Dermis blood vessel endothelial cell (primary cell): ENCODE measurements at places on chromosomes 12 and 14. TPM values are rescaled to one million over a fixed set of nuclear protein-coding genes. Genes with fewer than 3 reads are reported as not detected.
A peak's percentile ranks its signal among the peaks of the same experiment; 100 is the strongest.

DNA sequence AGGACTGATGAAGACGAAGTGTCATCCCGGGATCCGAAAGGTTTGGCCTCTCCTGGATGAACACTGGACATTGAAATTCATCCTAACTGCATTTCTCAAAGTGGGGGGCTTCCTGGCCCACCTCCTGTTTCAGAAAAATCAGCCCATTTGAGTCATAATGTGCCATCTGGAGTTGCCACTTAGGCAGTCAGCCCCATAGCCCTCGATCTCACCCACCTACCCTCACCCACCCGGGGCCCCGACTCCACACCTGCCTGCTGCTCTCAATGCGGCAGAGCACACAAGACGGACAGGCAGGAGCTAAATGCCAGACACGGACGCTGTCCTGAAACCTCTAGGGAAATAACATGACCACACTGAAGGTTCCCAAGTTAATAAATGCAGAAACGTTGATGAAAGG is 12.6 kb downstream of the DLK1 start:
- no peak for DNase-seq

Gene APOLD1
- total RNA-seq, result 35.6 and 63.8 TPM in 2 replicates

GRCh38 chr12:68190301-68190700 is 30.8 kb upstream of the IFNG start:
- no peak for DNase-seq

DNA sequence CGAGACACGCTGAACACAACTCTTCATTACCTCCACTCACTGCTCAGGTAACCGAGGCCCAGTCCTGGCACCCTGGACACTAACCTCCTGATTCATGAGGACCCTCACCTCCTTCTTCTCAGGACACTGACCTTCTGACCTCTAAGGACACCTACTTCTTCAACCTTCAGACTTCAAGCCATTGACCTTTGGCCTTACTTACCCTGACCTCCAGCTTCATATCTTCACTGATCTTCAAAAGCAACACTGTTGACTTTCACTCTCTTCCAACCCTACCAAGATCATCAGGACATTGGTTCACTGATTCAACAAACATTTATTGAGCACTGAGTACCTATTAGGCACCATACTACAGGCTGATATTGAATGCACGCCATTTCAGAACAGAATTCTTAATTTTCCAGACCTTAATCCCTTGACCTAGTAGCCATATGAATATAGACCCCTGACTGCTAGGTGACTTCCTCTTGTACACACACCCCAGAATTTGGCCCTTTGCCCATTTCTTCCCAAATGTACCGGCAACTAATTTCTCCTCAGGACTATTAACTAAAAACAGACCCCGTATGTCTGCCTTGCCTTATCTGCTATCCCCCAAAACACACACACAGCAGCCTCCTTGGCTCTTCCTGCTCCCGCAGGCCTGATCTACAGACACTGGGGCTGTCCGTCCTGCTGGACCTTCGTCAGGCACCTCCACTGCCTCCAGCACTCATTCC is 5.8 kb downstream of the ARHGEF40 start:
- no peak for DNase-seq

Gene NEMF
- total RNA-seq, result 72.0 and 74.0 TPM in 2 replicates

Gene LALBA
- not detected in 2 replicates for total RNA-seq

GRCh38 chr14:61766151-61766550 is 3.9 kb downstream of the SNAPC1 start:
- peak; percentile 28 for DNase-seq

Gene ANKS1B
- total RNA-seq, result not detected in 2 replicates

GRCh38 chr12:110343736-110344555 is 59.6 kb downstream of the ANAPC7 start:
- DNase-seq, result peak; percentile 16

DNA sequence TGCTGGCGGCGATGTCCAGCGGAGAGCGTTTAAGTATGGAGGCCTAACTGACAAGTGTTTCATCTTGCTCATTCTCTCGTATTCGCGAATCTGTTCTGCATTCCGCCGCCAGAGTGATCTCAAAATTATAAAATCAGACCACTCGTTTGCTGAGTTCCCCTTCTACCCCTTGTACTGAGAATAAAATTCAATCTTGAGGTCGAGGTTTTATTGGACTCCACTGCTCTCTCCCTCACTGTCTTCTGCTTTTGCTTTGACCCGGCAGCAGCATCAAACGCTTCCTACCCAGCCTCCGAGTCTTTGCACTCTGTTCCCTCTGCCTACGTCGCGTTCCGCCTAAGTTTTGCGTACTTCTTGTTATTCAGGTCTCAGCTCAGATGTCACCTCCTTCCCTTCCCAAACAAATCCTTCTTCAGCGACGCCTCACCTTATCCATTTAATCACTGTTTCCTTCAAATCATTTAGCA is 462 bp downstream of the KNTC1 start:
- DNase-seq, result peak; percentile 68

GRCh38 chr12:52667509-52667908 is 12.7 kb downstream of the KRT1 start:
- DNase-seq, result no peak

Gene ZBTB25
- total RNA-seq, result 3.4 and 4.1 TPM in 2 replicates

- DNase-seq, result no peak
Measured at GRCh38 chr12:113106361-113106760, 29.2 kb downstream of the RASAL1 start.

DNA sequence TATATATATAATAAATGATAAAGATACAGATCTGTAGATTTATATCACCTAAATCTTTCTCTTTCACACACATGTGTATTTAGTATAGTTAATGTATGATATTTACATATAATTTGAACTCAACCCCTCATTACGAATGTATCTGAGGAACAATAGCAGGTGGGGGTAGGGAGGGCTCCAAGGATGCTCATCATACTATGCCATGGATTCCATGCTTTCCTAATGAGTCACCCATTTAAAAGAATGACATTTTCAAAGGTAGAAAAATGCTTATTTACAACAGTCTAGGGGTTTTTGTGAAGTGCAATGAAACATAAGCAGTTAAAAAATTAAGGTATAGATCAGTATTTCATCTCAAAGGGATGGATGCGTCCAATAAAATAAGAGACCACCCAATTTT is 181.6 kb downstream of the SOX5 start:
- no peak for DNase-seq

GRCh38 chr12:120468325-120468820 is 1.2 kb downstream of the SRSF9 start:
- DNase-seq, result peak; percentile 69

DNA sequence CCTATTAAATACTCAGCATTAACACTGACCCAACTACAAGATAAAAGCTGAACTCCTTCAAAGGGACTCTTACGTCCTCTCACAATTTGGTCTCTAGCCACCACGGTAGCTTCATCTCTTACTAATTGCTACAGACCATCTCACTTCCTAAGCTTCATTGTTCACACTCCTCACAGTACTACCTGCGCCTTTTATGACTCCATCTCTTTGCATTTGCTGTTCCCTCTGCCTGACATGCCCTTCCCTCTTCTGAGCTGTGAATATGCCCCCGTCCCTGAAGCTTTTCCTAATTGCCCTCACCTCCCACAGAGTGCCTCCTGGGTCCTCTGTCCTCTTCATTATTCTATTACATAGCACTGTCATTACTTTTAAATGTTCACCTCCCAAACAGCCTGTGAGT is 2.5 kb downstream of the EEA1 start:
- peak; percentile 7 for DNase-seq

Gene GPR84
- total RNA-seq, result under 0.01 and 0.05 TPM in 2 replicates

GRCh38 chr14:81638656-81639280 is 105.1 kb upstream of the SEL1L start:
- DNase-seq, result no peak

Gene GUCY2C
- not detected in 2 replicates for total RNA-seq

Gene SYCP3
- 0.05 TPM in 1 of 2 replicates, not detected in the other for total RNA-seq

- peak; percentile 43 for DNase-seq
Measured at GRCh38 chr12:48000878-48001504, 3.3 kb downstream of the COL2A1 start.

- peak; percentile 82 for DNase-seq
Measured at GRCh38 chr12:25958428-25959070, at the start of gene RASSF8. RASSF8 (plus strand) TSS chr12:25958682; CDS start chr12:26055344, 96,662 bp downstream.

Gene KLRG1
- 0.68 and 0.70 TPM in 2 replicates for total RNA-seq

DNA sequence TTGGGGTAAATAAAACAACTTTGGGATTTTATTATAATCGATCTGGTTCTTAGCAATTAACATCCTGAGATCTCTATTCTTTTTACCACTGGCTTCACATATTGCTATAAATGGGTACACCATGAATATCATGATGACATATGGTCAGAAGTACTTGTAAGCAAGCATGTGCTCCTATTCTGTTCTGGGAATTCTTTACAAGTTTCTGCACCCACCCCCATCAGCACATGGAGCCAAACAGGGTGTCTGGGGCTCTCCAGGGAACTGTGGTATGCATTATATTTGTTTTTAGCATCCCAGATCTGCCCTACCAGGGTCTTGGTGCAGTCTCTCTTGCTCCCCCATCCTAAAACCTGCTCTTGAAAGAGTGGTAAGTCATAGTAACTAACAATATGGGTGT is 31.3 kb downstream of the DMAC2L start:
- no peak for DNase-seq

Gene SLC10A1
- total RNA-seq, result not detected in 2 replicates

Gene ACSM4
- not detected in 2 replicates for total RNA-seq

- peak; percentile 77 for DNase-seq
Measured at GRCh38 chr12:130335517-130336392, 1.9 kb upstream of the PIWIL1 start.

- DNase-seq, result no peak
Measured at GRCh38 chr12:22209422-22209821, 125.1 kb downstream of the ST8SIA1 start.

DNA sequence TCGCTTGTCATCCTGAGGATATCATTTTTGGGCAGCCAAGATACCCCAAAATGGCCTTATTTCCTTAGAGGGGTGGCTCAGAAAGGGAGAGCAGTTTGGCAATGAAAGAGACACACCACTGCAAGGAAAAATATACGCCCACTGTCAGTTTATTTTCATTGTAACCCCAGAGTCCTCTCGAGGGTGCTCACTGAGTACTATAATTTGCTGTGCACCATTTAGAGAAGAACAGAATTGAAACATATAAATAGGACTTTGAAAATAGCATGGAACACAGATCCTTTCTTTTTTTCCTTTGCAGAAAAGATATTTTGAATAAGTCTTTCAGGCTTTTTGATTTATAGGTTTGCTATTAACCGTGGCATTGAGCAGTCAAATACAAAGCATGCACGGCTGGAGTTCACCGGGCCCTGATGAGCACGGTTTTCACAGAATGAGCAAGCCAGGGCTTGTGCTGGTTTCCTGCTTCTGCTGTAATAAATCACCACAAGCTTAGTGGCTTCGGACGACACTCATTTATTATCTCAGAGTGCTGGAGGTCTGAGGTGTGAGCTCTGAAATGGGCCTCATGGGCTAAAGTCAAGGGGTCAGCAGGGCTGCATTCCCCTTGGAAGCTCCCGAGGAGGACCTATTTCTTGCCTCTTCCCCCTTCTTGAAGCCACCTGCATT is 152.3 kb downstream of the ZNF664 start:
- no peak for DNase-seq

- peak; percentile 98 for DNase-seq
Measured at GRCh38 chr12:2004113-2004929, at the start of gene DCP1B. DCP1B (minus strand) TSS chr12:2004457; CDS start chr12:2004431, 26 bp downstream.

DNA sequence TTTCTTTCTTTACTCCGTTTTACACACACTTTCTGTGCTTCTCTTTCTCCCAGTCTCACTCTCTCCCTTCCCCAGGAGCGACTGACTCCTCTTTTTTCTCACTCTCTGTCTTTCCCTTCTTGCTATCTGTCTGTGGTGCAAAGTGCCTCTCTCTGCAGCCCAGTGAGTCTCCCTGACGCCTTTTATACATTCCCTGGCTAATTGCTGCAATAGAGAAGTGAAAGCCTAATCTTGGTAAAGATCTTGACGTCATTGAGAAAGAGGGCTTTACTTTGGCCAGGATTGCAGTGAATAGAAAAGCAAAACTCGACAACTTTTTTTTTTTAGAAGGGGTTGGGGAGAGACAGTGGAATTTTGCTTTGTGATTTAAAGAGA is 706 bp upstream of the DIO2 start:
- DNase-seq, result peak; percentile 32

DNA sequence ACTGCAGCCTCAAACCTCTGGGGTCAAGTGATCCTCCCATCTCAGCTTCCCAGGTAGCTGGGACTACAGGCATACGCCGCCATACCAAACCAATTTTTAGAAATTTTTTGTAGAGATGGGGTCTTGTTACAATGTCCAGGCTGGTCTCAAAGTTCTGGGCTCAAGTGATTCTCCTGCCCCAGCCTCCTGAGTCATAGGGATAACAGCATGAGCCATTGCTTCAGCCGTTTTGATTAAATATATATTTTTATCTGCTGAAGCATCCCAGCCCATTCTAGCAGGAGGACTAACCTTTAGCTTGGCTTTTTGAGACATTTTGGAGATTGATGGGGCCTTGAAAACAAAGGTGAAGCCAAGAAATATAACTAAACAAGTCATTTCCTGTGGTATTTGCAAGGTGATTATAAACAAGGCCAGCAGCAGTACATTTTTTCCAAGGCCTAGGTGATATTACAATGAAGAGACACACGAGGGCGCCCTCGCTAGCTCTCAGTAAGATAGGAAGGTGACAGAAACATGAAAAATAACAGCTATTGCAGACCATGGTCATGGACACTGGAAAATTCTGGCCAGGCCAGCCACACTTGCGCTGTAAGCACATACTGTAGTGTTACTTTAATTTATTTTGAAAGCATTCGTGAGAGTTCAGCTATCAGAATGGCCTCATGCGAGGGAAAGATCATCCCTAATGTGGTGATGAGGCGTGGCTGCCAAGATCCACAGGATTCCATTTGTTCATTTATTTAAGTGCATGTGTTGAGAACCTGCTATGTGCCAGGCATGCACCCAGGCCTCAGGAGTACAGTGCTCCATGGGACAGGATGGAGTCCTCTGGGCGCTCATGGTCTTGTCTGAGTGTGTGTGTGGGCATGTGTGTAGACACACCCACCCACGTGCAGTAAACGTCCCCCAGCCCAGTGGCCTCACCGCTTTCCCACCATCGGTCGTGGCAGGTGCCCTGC is 63.5 kb downstream of the DGLUCY start:
- DNase-seq, result peak; percentile 90

DNA sequence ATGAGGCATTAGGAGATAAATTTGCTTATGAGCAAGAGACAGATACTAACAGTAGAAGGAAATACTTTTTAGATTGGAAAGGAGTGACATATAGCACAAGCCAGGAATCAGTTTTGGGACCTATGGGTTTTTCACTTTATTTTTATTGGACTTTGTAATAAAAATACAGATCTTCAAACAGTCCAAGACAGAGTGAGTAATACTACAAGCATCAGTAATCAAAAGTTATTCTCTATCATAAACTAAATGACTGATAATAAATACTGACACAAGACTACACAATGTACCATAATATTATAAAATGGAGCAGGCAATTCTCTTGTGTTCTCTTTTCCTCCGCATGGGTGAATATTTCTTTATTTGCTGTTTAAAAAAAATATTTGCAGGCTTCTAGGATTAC is 85.8 kb downstream of the DERA start:
- no peak for DNase-seq

- DNase-seq, result no peak
Measured at GRCh38 chr12:62803756-62804155, 131.2 kb downstream of the PPM1H start.
